ENCODE measurements at places on chromosomes 16 and 17.

DNA sequence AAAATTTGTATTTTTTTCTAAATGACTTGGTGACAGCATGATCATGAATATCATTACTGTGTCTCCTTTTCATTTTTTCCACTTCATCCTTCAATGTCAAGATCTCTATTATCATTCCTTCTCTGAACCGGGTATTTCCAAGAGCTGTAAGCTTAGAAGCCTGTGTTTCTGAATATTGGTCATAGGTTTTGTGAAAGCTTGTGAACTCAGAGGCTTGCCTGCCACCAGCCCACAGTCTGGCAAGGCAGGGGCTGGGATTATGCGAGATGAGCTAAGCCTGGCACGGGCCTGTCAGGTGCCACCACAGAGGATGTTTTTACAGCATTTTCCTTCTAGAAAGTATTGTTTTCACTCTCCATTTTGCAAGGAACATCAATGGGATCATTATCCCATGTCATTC is 92.8 kb downstream of the MYH10 start:
- DNase-seq = no peak

- no peak for DNase-seq
Measured at GRCh38 chr17:28372945-28373274, 1.4 kb downstream of the SARM1 start.

DNA sequence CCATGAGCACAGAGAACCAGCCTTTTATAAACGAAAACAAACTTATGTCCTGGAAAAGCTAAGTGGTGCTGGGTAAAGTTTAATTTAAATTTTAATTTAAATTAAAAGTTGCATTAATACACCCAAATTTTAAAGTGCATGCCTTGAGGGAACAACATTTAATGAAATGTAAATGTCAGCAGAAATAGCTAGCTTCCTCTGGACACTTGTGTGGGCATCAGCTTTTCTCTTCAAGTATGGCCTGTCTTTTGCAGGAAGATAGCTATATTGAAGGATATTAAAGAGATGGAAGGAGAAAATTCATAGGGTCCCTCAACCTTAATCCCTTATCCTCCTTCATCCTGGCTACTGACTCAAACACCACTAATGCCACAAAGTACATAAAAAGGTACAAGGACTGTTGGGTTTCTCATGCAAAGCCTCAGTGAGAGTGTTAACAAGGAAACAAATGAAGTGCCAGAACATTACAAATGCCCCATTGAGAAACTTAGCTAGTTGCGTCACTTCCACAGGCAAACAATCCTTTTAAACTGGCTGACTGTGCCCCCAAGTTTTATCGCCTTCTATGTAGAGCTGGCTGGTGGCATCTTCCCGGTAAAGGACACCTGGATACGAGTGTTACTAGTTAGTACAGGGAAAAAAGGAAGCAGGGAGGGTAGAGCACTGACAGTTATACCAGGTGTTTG is 14.1 kb downstream of the PHF12 start:
- DNase-seq = no peak

DNA sequence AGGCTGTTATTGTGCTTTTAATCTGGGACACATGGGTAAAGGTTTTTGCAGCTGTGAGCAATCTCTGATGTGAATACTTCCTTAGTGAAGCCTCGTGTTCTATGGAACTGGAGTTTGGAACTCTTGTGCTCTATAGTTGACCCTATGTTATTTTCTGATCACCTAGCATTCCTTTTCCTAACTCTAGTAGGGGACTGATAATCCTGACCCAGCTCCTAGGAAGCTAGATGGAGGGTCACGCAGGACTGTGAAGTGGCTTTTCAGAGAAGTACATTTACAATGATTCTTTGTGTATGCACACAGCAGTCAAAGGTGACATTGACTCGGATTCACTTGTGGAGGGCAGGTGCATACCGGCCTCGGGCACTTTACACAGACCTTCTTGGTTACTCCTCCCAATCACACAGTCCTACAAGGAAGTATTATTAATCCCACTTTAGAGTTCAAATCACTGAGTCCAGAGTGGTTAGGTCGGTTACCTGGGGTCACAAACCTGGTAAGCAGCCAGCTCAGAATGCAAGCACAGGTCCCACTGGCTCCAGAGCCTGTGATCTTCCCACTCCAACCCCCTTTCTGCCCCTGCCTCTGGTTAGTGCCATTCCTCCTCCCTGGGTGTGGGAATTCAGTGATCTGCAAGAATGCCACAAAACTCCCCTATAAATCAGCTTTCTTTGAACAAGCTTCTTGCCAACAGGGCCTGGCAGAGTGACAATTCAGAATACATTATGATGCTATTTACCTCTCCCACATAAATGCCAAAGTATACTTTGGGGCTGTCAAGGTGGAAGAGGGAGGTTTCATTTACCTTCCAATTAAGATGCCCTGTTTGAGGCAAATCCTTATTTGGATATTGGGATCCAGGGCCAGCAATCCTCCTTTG is 7.1 kb downstream of the CHD9NB start:
- DNase-seq = no peak

DNA sequence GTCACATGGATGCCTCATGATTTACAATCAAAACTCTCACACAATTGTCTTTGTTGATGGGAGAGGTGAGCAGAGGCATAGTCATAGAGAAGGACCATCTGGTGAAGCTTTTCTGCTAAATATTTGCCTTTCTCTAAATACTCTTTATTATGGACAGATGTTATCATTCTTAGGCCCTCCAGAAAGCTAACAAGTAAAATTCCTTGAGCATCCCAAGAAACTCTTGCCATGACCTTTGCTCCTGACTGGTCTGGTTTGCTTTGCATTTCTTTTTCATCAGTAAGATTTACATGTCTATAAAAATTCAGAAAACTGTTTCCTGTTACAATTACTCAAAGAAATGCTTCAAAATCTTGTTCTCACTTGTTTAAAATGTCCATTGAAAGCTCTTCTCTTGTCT is 1336.6 kb upstream of the CDH8 start:
- no peak for DNase-seq

GRCh38 chr16:67053767-67054334 is 24.9 kb downstream of the CBFB start:
- DNase-seq = peak; percentile 17

DNA sequence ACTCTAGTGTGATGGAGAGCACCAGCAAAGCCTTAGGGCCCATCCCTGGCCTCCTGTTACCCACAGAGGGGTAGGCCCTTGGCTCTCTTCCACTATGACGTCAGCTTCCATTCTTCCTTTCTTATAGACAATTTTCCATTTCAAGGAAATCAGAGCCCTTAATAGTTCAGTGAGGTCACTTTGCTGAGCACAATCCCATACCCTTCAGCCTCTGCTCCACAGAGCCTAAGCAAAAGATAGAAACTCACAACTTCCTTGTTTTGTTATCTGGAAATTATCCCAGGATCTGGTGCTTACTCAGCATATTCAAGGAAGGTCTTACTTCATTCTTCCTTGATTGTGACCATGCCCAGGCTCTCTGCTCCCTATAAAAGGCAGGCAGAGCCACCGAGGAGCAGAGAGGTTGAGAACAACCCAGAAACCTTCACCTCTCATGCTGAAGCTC is at the start of gene CCL8:
Gene CCL8, plus strand, starts transcription at position 397 of the 445 bp plus-strand sequence. CDS start 67 bp downstream, outside the sequence.
- no peak for DNase-seq

DNA sequence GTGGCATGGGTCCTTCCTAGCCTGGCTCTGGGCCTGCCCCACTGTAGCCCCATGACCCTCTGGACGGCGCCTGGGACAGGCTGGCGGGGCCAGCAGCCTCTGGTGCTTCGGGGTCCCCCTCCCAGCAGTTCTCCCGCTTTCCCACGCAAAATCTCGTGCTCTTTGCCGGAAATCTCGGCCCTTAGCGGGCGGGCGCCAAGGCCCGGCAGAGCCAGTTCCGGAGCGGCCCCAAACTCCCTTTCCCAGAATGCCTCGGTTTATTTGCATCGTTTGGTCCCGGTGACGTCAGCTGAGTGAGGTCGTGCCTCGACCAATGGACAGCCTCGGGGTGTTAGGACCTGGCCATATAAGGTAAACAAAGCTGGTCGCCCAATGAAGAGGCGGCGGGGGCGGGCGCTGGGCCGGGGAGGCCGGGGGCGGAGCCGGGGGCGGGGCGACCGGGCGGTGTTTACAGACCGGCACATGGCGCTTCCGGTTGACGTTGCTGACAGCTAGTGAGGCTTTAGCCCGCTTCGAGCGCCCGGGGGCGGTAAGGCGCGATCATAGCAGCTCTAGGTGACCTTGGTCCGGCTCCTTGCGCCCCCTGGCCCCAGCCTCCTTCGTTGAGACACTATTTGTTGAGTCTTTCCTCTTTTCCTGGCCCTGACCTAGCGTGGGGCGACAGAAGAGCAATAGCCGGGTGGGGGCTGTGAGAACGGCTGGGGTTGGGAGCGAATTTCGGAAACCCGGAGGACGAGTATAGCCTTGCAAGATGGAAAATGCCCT is 1.5 kb upstream of the UBALD1 start:
- peak; percentile 100 for DNase-seq

DNA sequence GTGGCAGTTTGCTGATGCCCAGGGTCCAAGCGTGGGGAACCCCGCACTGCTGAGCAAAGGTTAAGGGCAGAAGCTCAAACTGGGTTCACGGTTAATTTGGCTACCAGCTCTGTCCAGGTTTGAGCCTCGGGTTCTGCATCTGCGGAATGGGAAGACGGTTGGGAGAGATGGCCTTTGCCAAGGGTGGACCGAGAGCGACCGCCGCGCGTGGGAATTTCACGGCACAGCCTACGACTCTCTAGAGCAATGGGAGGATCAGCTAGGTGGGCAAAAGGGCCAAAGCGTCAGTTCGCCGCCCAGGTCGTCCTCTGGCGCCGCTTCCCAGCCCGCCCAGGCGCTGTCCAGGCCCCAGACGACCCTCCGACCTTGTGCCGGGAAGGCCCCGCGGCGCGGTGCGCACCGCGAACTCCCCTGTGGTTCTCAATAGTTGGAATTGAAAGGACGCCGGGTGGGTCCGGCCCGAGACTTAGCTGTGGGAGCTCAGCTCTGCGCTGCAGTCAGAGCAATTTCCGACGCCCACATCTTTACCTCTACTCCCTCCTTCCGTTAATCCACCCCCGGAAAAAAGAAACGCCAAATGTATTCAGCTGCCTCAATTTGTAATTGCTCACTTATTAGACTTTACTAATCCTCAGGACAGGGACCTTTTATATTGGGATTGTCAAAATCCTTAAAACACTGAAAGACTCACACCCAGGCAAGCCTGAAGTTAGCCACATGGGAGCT is 2.5 kb upstream of the HS3ST3B1 start:
- no peak for DNase-seq

DNA sequence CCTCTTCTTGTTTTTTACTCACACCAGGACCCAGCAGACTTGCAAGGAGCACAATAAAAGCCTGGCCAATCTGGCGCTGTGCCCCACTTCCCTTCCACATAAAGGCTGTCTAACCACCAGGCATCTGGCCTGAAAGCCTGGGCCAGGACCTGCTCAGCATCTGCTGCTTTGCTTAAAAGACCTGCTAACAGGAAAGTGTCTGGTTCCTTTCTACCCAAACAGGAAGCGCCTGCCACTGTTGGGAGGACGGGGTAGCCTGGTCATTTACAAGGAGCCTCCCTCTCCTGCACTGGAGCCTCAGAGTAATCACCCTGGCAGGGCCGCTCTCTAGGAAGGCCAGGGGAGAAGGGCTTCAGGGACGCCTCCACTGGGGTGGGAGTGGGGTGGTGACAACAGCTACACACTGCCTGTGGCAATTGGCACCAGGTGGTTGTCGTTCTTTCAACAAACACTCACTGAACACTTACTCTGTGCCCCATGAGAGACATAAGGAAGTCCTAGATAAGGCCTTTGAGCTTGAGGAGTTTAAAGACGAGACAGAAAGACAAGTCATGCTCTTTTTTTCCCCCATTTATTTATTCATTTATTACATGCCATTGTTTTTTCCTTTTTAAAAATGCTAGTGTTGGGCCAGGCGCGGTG is 6.3 kb upstream of the MMP28 start:
- DNase-seq = no peak

DNA sequence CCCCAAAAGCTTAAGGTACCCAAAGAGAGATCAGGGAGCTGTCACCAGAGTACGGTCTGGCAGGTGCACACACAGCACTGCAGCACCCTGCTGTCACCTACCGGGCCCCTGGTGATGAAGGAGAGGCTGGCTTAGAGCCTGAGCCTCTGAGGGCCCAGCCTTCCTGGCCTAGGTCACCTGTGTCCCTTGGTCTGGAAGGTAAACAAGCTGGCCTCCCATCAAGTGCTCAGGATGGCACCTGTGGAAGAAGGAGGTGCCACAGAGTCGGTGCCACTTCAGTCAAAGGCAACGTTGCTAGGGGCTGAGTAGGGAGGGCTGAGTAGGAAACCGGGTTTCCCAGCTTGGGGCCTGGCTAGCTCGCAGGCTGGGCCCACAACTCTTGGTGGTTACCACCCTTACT is 70.7 kb downstream of the COG7 start:
- no peak for DNase-seq

DNA sequence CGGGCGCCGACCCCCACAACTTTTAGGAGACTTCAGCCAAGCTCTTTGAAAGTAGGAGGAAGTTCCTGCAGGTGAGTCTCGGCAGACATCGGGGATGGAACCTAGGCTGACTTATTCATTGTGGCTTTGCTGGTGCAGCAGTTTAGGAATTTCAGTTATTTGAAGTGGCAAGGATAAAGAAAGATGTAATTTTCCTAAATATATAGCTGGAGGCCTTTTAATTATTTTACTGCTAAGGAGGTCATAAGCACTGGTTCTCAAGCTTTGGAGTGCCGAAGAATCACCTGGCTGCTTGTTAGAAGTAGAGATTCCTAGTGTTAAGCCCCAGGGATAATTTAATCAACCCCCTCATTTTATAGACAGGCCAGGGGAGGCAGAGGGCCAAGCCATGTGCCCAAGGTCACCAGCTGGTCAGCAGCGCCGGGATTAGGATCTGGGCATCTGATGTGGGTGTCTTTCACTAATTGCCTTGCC is 28.9 kb upstream of the BCAR1 start:
- no peak for DNase-seq

GRCh38 chr17:57130708-57131461 is 45.8 kb downstream of the AKAP1 start:
- peak; percentile 83 for DNase-seq

DNA sequence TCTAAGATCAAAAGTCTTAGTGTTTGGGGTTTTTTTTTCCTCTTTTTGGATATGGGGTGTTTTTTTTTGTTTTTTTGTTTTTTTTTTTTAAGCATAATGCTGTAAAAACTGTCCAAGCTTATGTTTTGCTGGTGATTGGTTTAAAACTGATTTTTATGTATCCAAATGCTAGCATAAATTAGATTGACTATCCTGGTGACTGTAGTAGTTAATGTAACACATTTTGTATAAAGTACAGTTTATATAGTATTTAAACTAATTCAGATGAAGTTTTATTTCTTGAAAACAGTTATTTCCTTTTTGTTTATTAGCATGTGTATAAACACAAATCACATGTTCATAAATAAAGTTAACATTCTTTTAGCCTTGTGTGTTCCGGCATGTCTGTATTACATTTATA is 10.9 kb downstream of the RBBP6 start:
- no peak for DNase-seq

GRCh38 chr16:65212791-65213190 is 90.9 kb upstream of the CDH11 start:
- no peak for DNase-seq

DNA sequence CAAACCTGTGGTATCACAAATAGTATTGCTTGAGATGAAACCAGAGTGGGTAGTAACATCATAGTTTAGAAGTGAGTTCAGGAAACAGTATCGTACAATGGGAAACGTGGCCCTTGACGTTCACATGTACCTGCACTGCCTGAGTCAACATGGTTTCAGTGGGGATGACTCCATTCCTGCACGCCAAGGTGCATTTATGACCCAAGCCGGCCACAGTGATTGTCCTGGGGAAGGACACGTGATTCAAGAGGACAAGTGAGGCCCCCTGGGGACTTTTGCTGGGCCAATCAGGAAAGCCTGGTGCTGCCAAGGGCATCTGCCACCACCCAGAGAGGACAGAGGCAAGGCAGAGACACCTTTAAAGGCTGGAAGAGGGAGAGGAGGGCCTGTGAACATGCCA is 119.2 kb downstream of the AXIN2 start:
- no peak for DNase-seq

- DNase-seq = peak; percentile 32
Measured at GRCh38 chr17:1055751-1056645, 59.1 kb downstream of the TIMM22 start.

All from CD4-positive, alpha-beta T cell treated with Interleukin-21 for 1 hour (primary cell).